ENCODE measurements at places on chromosomes 2 and 18.

DNA sequence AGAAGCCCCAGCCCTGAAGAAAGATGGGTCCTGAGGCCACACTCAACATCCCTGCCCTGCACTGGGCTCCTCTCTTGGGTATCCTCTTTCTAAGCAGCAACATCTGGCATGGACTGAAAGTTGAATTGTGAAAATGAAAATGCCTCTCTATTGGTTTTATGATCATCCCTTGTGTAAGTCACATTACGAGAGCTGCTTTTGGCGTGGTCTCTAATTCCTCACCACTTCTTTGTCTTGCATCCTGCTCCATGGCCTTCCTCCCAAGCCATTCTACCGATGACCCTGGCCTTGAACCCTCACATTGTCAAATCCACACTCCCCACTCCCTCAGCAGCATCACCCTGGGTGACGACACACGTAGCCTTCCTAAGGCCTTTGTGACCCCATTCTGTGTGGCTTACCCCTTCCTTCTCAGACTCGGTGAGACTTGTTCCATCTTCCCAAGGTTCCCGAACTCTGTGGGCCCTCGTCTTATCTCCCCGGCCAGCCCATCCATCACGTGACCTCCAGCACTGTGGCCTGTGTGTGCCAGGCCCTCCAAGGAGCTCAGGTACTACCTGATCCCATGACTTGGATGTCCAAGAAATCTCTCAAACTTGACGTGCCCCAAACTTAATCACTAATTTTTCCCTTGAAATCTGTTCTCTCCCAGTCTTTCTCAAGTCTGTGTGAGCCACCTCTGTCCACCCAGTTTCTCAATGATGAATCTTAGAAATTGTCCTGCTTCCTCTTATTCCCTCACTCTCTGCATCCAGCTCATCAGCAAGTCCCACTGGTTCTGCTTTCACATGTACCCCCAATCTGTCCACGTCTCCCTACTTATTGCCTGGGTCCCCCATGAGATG lies 194.7 kb upstream of the HS6ST1 start:
- no peak for DNase-seq

DNA sequence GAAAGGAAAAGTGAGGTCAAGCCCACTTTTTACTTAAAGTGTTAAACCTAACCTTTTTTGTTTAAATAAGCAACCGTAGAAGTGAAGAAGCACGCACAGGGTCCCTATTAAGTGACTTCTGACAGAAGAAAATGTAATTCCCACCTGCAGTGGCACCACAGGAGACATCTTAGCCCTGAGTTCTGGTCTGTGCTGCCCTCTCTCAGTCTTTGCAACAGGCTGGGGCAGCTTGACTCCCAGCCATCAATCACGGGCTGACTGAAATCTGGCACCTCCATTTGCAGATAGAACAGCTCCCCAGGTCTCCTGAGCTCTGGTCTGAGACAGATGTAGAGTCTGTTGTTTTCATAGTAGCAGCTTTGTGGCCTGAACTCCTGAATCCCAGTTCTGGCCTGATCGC lies 170.0 kb downstream of the LTBP1 start:
- no peak for DNase-seq

DNA sequence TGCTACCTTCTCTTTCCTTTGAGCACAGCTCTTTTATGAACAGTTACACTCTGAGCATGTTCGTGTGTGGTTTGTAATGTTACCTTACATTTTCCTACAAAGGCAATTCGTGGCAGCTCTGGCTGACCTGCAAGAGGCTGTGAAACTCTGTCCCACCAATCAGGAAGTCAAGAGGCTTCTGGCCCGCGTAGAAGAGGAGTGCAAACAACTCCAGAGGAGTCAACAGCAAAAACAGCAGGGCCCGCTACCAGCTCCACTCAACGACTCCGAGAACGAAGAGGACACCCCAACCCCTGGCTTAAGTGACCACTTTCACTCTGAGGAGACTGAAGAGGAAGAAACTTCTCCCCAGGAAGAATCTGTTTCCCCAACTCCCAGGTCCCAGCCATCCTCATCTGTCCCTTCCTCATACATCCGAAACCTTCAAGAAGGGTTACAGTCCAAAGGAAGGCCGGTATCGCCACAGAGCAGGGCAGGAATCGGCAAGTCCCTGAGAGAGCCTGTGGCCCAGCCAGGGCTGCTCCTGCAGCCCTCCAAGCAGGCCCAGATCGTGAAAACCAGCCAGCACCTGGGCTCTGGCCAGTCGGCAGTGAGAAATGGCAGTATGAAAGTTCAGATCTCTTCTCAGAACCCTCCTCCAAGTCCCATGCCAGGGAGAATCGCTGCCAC lies 56.9 kb downstream of the WDSUB1 start:
- no peak for DNase-seq

DNA sequence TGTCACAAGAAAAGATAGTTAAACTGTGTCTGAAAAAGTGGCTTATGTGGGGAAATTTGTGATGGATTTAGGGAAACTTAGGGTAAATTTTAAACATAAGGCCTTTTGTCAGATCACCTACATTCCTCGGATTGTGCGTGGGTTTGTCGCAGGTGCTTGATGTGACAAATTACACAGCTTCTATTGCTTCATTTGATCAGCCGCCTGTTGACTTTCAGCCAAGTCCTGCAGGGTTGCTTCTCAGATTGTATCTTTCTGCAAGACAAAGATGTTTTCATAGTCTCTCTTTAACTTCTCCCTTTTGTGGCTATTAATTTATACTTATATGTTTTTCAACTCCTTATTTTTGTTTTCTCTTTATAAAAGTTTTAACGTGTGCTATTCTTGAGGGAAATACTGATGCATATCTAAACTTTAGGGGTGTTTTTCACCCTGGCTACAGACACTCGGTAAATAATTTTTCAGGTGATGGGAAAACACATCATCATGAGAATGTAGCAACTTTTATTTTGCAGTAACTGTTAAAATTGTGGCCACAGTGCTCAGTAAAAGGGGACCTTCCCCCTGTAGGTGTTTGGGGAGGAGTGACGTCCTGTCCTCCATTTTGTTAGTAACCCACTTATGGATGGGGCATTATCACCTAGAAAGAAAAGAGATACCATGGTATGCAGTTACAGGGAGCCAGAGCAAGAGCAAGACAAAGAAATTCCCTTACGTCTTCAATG lies 31.4 kb downstream of the GALM start:
- DNase-seq = no peak

DNA sequence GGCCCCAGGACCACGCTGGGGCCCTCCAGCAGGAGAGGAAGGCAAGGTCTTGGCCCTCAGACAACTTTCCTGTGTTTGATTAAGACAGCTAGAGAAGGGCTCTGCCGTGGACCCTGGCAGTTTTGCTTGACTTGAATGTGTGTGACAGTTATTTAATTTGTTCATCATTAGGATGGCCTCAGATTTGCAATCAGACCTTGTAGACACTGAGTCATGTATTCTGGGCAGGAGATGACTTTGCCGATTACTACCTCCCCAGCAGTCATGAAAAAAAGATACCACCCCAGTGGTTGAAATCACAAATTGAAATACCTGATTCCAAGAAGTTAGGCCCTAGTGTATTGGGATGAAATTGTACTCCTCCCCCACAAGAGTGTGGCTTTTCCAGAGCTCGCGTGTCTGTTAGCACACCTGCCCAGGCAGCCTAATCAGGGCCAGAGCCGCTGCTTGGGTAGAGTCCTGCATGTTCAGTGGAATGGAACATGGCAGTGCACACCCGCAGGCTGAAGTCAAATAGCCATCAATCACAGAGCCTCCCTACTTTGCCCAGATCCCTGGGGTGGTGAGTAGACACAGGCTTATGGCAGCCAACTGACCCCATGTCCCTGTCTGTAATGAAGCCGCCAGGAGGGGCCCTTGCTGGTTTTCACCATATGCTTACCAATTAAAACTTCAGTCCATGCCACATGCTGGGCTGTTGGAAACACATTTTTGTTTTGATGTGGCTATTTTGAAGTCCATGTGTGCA lies 122.5 kb downstream of the TPGS2 start:
- DNase-seq = no peak

- DNase-seq = peak; percentile 59
These were observed 174.9 kb downstream of the SEPTIN10 start for GRCh38 chr2:109438773-109439389.

DNA sequence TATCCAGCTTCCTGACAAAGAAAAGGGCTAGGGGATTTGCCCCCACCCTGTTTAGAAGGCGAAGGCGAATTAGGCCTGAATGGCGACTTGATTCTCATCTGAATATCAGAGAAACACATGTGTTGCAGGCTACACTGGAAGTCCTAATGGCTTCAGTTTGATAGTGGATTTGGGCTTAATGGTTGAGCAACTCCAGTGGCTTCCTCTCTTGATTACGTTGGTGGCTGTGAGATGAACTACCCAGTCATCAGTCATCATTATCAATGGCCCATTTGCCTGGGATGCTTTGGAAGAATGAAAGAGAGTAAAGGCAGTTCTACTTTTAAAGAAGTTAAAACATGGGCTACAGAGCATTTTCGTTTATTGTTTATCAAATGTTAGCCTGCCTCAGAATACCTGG lies 60.9 kb upstream of the IL1R1 start:
- DNase-seq = no peak

- no peak for DNase-seq
These were observed 486.8 kb downstream of the PARD3B start for GRCh38 chr2:205032093-205032551.

DNA sequence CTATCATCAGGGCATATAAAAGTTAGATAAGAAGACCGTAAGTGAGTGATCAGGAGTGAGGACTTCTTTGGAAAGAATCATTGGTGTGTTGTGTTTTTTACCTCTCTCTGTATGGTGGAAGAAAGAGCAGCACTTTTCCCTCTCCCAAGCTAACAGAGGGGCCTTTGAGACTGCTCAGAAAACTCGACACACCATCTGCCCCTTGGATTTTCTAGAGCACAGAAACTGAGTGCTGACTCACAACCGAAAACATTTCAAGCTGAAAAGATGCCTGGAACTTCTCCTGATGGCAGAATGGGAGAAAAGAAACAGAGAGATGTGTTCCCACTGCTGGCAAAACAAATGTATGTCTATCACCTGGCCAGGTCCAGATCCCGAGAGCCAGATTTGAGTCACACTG lies 156.6 kb downstream of the DNAH7 start:
- DNase-seq = no peak

GRCh38 chr2:165563468-165564225 lies 94.1 kb downstream of the CSRNP3 start:
- DNase-seq = no peak

GRCh38 chr18:80147418-80148325 lies 38.6 kb downstream of the ADNP2 start:
- peak; percentile 42 for DNase-seq

- DNase-seq = no peak
These were observed 66.8 kb upstream of the THOC1 start for GRCh38 chr18:334575-335132.

DNA sequence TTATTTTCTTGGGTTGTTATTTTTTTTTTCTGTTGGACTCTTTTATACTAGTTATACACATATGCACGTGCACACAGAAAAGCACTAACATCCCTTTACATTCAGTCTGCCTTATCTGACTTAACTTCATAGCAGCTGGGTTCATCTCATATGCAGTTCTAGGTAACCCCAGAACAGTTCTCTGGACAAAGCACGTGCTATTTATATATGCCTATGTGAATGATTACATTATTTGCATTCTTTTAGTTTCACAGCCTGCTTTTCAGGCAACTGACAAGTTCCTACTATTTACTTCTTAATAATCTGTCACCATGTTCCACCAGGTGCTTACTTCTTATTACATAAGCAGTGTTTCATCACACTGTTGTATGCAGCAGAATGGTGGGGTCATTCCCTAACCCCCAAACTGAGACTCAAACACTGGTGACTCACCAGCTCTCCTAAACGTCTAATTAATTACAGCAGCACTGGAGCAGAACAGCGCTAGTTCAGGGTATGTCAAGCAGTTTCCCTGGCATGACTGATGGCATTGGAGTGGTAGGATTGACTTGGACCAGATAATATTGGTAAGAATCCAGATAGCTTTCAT lies 372.8 kb downstream of the CLIP4 start:
- DNase-seq = no peak

GRCh38 chr2:220270481-220271070 lies 643.1 kb downstream of the SLC4A3 start:
- no peak for DNase-seq
